Esophagus squamous epithelium (tissue), 5 donors: ENCODE measurements at places on chromosomes 1 and 21.

DNA sequence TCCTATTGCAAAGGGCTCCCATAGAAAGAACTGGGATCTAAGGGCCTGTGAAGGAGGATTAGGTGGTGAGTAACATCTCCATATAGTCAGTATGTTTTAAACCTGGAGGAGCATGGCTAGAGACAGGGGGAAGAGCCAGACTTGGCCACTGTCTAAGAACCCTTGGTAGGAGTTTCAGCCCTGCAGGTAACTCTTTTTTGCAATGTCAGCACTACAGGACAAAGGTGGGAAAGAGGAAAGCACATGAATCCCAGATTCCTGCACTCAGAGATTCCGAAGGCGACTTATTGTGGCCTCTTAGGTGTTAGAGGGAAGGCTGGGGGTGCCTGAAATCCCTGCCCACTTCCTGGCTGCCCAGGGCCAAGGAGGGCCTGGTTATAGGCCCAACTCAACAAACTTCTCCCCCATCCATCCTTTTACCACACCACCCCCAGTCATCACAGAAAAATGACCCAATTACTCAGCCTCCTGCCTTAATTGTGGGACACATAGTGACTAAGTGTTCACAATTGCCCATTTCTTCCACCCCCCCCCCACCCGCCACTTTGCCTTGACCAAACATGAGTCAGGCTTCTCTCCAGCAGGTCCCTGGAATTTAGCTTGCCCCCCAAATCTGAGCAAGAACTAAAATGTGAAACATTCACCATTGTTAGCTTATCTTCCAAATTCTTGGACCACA, 1.9 kb upstream of the NTNG1 start:
- no peak for DNase-seq

DNA sequence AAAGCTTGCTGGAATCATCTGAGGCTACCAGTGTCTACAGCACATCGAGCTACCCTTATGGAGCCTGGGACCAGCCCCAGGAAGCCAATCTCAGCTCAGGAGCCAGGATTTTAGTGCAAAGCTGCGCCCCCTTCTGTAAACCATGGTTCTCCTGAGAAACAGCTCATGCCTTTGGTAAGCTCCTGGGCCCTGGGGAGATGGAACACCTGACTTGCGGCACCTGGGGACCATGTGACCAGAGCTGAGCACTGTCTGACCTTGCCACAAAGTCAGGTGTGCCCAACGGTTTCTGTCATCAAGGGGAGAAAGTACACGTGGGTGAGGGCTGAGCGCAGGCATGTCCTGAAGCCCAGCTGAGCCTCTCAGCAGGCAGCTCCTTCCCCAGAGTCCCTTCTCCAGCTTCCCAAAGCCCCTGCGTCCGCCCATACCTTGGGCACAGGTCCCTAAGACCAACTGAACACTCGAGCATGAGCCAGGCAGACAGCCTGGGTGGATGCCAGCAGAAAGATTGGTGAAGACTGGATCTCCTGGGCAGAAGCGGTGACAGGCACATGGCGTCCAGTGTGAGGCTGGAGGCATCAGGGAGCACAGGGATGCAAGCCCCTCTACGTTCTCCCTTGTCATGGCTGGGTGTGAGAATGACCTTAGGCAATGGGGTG, 57.9 kb upstream of the TENT5B start:
- no peak for DNase-seq

DNA sequence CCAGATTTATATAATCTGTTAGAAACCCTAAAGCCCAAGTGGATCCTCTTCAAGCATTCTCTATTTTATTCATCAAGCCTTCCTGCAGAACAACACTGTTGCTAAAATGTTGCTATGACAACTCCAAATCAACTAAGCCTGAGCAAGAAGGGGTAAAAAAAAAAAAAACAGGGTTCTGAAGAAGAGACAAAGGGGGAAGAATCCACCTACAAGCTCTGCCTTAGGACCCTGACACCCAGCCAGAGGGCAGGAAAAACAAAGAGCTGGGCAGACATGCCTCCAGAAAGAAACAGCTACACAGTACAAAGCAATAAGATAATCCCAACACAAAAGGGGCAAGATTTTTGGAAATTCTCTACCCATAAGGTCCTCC, 1.3 kb downstream of the USF1 start:
- DNase-seq = no peak

DNA sequence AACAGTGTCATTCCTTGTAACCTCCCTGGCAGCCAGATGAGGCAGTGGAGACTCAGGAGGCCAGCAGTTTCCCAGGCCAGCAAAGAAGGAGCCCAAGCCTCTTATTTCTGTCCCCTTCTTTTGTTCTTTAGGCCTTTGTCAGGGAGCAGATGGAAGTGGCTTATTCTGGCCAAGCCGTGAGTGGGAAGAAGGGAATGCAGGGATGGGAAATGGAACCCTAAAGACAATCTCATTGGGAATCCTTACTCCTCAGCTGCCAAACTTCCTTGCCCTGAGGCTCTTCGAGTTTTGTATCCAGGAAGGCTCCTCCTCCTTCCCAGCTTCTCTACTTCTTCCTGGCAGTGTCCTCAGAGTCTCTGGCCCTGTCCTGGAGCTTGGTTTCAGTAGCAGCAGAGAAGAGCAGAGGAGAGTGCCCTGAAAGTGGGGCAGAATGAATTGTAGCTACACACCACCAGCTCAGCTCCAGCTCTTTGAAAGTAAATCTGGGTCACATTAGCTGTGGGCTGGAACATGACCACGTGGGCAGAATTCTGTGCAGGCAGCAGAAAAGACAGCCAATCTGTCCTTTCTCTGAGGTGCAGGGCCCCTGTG, 63.9 kb downstream of the NDUFS5 start:
- no peak for DNase-seq

GRCh38 chr1:161907265-161907664, 116.4 kb downstream of the OLFML2B start:
- DNase-seq = no peak

- no peak for DNase-seq
Measured at GRCh38 chr1:22018583-22019559, 17.4 kb downstream of the CELA3A start.

DNA sequence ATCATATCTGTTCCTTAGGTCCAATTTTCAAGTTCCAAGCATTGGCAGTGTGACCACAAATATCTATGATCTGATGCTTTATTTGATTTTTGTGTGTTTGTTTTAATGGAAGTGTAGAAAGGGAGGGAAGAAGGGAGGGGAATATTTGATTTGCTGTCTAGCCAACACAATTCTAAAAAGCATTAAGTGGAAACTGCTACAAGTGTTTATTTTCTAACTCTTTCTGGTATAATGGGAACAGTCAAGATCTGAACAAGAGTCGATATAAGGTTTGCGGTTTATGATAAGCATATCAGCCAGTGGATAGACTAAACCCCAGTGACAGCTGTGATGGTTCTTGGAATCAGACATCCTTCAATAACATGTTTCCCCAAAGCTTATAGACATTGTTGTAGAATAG, 267.8 kb upstream of the SNX7 start:
- no peak for DNase-seq

GRCh38 chr1:147337040-147337630, 94.7 kb downstream of the CHD1L start:
- no peak for DNase-seq

DNA sequence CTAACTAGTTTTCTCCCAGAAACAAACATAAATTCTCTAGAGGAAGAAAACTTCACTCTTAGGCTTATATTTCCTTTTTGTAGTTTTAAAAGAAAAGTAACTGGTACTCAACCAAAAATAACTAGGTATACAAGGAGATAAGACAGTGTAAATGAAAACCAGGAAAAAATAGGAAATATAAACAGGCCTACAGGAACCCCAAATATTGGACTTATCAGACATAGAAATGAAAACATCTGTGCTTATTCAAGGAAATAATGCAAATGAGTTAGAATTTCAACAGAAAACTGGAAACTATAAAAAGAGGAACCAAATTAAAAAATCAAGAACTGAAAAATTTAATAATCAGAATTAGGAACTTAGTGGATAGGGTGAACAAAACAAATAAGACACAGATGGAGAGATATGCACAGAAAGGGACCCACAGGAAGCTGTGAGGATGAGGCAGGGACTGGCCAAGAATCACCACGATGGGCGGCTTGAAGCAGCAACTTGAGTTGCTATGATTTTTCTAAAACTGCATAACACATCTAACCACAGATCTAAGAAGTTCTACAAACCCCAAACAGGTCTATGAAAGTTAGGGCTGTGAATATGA, 67.5 kb upstream of the ACTRT2 start:
- no peak for DNase-seq

DNA sequence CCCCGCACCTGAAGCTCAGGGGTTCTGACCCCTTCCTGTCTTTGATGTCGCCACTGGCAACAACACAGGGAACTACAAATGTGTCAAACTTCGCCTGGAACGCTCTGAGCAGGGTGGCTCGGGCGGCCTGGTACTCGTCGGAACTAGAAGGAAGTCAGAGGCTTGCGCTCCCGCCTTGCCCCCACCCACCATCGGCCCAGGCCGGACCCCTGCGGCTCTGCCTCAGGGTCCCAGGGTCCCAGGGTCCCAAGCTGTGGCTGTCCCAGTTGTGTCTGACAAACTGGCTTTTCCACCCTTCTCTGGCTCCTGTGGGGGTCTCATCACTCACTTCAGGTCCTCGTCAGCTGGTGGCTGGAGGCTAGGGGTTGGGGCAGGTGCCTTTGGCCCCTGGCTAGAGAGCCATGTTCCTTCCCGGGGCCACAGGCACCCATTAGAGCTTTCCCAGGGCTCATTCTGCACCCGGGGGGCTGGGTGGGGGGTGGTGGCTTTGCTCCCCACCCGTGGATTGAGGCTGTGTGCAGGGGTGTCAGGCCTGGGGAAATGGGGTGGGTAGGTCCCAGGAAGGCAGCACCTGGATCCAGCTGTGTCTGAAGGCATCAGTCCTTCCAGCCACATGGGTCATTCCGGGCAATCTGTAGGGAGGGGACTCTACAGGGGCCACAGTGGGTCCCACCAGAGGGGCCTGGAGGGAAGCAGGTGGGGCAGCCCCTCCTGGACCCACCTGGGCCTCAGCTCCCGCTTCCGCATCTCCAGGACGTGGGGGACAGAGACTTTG, 8.0 kb upstream of the TMEM52 start:
- DNase-seq = no peak
